ENCODE measurements at places on chromosomes 16 and 17.

DNA sequence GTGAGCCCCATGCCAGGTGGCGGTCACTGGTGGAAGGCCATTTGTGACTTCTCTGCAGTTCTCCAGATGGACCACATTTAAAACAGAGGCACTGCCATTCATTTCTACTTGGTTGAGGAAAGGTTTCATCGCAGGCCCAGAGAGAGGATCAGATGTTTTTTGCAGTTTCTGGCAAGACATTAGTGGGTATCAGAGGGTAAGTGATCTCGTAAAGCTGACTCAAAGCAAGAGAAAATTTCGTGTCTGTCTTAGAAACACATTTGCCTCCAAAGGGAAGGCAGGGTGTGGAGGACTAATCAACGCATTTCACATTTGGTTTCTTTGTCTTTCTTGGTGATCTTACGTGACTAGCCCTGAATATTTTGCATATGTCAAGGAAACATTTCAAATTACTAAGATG lies 81.8 kb downstream of the PRKCB start:
- DNase-seq: no peak

DNA sequence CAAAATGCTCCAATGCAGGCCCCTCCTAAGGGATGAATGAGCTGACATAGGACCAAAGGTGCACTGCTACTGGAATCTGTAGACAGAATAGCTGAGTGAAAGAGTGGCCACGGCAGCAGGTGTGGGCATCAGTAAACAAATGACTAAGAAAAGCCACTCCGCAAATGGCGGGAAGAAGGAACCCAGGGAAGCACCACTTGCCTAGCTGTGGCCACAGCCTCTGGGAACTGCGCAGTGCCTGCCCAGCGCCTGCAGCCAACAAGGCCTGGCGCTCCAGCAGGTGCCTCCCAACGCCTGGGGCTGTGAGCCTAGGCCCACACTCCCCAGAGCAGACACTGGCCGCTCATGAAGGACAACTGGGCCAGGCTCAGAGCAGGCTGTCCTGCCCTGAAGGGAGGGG lies 11.8 kb downstream of the PEMT start:
- DNase-seq: no peak

- no peak for DNase-seq
Measured at GRCh38 chr16:11256661-11257130, 692 bp upstream of the SOCS1 start.

GRCh38 chr16:51401673-51402072 lies 250.6 kb upstream of the SALL1 start:
- no peak for DNase-seq

Measured in common myeloid progenitor, CD34-positive (primary cell).